ENCODE measurements at places on chromosomes 3 and 15. TPM values are rescaled to one million over a fixed set of nuclear protein-coding genes. Genes with fewer than 3 reads are reported as not detected.

GRCh38 chr15:79437275-79438000 lies 5.3 kb downstream of the MINAR1 start:
- DNase-seq, result no peak

DNA sequence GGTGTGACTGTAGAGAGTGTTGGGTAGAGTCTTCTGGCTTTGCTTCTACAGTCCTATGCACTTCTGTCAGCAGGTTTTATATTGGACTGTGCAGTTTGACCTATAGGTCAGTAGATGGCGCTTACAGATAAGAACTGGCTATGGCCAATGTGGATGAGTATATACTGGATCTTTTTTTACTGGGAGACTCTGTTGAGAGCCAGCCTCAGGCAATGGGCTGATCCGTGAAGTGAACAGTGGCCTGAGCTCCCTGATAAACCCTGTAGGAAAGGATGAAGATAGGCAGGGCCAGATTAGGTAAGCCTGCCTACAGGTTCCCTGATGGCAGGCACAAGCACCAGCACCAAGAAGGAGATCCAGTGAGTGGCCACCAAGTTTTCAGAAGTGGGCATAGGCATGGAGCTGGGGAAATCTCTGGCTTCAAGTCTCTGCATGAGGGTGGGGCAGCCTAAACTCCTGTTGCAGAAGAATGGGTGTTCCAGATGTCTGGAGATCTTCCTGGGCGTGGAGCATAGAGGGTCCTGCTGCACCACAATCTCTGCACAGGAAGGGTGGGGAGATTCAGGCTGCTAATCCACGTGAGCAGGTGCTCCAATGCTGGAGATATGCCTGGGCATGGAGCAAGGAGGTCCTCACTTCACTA lies 326.0 kb upstream of the SGO1 start:
- DNase-seq, result no peak

GRCh38 chr3:140850210-140850955 lies 91.3 kb upstream of the SLC25A36 start:
- DNase-seq, result no peak

DNA sequence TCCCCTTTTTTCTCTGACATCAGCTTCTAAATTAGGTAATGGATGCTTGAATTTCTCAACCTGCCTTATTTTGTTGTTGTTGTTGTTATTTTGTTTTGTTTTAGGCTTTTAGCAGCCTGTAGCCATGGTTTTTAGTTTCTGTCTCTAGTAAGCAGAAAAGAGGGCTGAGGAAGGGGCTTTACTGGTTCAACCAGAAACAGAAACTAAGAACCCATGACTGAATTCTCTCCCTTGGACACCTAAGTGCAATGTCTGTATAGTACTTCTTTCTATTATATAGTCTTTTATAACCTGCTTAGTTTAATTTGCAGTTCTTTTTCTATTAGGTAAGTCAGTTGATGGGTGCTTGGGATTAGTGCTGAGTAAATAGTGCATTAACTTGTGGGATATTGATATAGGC lies 129.0 kb downstream of the BBX start:
- no peak for DNase-seq

- no peak for DNase-seq
Measured at GRCh38 chr3:179671747-179672242, 19.0 kb downstream of the USP13 start.

- peak; percentile 13 for DNase-seq
Measured at GRCh38 chr15:100765467-100766241, 114.0 kb upstream of the ALDH1A3 start.

DNA sequence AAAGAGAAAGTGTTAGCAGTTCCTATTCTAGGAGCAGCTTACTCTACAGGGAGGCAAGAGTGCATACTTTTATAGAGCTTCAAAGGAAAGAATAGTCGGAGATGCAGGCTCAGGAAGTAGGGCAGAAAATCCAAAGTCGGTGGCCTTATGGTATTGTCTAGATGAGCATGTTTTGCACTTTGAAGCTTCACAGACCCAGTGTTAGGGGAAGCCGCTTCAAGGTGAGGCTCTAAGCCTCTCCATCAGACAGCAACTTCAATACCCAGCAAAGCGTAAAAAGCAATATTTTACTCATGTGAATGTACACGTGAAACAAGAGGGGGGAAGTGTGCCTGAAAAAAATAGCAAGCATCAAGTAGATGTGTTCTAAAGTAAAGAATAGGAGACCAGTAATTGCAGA lies 125.6 kb upstream of the RASGRP1 start:
- no peak for DNase-seq

DNA sequence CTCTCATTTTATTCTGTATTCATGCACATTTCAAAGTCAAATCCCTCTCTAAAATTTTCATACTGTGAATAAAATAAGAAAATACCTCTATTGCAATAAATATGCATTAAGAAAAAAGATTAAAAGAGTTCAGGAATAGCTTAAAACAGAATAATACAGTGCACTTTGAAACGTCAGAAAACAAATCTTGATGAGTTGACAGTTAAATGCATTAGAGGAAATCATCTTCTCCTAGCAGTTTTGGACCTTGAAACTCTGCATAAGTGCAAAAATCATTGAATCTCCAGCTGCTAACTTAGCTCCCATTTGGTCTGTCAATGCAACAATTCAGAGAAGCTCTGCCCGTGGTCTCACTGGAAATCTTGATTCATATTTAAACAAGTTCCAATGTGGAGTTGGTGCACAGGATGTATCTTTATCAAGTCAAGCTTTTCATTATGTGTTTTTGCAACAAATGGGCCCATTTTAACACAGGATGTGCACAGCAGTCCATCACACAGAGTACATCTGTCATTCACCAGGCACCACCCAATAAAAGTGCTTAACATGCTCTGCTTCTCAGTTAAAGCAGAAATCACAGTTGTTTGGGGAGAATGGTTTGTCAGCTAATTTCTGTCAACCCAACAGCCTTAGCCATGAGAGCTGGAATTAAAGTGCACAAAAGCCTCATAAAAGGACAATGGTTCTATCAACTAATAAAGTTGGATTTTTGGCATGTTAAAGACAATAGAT lies 98.8 kb upstream of the ARRDC4 start:
- DNase-seq, result no peak

DNA sequence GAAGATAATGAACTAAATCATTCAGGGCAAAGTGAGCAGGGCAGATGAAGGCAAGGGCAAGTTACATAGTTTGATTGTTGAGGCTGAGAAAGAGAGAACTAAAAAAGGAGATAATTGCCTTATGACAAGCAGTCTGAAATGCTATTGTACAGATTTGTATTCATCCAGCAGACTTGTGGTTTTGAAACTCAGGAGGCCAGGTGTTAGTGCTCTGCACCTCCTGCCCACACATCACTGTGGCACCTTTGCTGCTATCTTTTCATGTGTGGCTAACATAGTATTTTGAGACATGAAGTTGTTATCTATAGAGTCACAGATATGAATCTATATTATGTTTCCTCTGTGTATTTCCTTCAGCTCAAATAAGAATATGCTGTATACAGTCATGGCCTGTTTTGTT lies 24.3 kb upstream of the SUCLG2 start:
- DNase-seq, result no peak

GRCh38 chr15:39110746-39111145 lies 470.1 kb upstream of the THBS1 start:
- DNase-seq, result no peak

DNA sequence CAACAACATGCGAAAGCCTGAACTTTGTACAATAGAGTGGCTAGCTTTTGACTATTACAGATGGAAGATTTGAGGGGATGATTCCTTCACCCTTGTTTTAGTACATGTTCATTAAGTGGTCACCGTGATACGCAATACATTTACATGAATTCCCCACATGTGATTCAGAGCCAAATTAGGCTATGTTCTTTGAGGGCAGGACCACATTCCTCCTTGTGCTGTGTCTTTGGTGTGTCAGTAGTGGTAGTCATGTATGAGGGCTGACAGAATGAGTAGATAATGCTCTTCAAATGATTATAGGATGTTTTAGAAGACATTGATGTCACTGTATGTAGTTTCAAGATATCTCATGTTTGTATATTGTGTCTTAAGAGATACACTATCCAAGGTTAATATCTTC lies 12.1 kb downstream of the PTPRG start:
- DNase-seq, result no peak

DNA sequence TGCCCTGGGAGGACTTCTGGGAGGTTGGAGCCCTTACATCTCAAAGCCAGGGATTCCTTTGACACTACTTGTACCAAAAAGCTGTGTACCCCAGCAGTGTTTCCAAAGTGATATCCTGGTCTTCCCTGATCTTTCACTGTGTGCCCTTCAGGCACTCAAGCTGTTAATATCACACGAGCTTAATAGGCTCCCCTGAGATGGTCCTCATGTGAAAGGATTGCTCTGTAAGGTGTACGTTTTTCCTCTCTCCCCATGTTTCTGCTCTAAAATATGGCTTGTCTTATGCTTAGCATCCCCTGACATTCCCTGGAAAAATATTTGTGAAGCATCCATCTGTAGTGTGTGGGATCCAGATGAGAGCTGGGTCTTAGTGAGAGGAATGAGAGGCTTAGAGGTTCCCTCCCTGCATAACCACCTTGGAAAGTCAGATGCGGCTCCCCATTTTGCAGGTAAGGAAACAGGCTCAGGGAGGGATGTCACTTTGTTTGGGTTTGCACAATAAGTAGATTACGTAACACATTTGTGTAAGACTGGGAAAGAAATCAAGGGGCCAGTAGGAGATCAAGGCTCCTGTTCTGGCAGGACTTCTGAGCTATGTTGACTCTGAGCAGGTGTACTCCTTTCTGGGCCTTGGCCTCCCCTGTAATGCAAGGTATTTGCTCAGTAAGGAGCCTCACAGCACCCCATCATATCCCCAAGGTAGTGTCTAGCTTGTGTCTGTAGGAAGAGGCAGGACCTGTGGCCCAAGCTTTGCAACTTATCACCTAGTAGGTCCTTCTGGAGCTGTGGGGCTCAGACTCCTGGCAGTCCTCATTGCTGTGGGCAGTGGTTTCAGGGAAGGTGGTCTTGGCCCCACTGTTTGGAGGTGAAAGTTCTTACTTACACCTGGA lies 667 bp upstream of the ACOX2 start:
- no peak for DNase-seq

GRCh38 chr3:46871222-46871621 lies 6.3 kb upstream of the PTH1R start:
- DNase-seq, result no peak

GRCh38 chr3:69142090-69142489 lies 19.7 kb upstream of the LMOD3 start:
- no peak for DNase-seq

DNA sequence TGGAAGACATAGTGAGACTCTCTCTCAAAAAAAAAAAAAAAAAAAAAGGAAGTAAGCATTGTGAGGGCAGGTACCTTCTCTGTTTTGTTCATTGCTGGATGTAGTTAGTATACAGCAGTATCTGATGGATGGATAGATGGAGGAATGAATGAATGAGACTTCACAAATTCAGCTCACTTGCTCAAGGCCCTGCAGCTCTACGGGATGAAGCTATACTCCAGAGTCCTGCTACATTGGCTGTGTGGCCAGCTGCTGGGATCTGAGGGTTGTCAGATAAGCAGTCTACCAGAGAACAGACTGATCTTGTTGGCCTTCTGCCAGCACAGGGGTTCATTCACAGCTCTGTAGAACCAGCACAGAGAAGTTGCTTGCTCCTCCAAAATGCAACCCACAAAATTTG lies 35.0 kb downstream of the MLH1 start:
- no peak for DNase-seq

- DNase-seq, result no peak
Measured at GRCh38 chr3:159451067-159451466, 537.6 kb upstream of the IL12A start.

- no peak for DNase-seq
Measured at GRCh38 chr3:81838457-81838856, 77.0 kb upstream of the GBE1 start.

GRCh38 chr15:91263632-91264531 lies 163.8 kb downstream of the SV2B start:
- DNase-seq, result peak; percentile 67

DNA sequence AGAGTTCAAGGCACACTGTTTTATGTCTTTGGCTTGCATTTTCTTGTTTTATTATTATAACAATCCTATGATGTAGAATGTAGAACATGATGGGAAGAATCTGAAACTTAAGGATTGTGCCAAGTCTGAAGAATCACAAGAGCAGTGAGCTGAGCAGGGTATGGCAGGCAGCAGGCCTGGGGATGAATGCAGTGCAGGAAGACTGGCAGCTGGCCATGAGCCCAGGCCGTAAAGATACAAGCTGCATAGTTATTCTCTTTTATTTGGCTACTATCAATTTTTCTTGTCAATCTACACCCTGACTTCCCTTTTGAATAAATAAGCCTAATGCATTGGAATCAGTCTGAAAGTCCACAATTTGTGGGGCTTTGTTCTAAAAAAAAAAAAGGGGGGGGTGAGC lies 89.6 kb upstream of the ARPP21 start:
- no peak for DNase-seq

- DNase-seq, result no peak
Measured at GRCh38 chr3:140370686-140371085, 307.2 kb upstream of the TRIM42 start.

DNA sequence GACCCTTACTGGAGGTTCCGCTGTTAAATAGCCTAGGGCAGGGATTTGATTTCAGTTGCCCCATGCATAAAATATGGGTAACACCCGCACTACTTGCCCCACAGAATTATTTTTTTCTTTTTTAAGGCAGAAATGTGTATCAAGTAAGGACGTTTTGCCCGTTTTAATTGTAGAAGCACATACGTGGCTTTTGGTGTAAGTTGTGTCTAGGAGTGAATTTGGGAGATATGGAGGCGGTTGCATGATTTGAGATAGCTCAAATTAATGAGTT lies 636 bp upstream of the LRRC58 start:
- no peak for DNase-seq

DNA sequence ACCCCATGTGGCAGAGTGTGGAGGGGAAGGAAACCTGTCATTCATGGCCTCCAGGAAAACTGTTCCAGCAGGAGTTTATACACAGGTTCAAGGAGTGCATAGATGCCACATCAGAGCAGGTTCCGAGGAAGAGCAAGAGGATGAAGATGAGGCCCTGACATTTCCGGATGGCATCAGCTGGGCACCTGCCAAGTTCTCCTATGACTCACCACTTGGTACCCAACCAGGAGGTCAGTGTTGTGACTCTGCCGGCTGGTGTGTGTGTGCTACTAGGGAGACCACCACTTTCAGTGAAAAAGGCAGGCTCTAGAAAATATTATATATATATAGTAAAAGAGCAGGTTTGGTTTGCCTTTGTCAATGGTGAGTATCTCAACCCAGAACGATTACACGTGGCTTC lies 69.3 kb downstream of the NTRK3 start:
- no peak for DNase-seq

DNA sequence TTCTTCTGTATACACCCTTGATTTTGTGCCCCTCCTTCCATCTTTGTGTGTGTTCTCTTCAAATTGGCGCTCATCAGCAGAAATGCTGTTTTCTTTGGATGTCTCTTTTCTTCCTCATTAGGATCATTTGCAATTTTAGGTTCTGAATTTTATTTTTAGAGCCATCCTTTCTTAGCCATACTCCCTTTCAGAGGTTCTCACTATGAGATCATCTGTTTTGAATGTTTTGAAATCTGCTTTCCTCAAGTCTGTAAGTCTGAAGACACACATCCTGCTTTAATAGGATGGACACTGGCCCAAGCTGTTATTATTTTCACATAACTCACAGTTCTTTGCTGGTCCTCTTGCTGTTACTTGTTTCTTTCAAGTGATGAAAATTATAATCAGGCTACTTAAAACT lies 124.8 kb downstream of the BDH1 start:
- DNase-seq, result no peak

PRTG gene
- total RNA-seq, result 20.4 TPM

LTK gene
- total RNA-seq, result not detected

SLC28A1 gene
- not detected for total RNA-seq

SCAMP5 gene
- 1.3 TPM for total RNA-seq

STX19 gene
- total RNA-seq, result not detected

HIGD2B gene
- not detected for total RNA-seq

RPUSD2 gene
- 9.3 TPM for total RNA-seq

NR2E3 gene
- total RNA-seq, result 0.41 TPM

CCRL2 gene
- total RNA-seq, result 3.2 TPM

RPSA gene
- total RNA-seq, result 824 TPM

Data from uterus (tissue), 4 donors.